Fibroblast of skin of scalp (primary cell): ENCODE measurements at places on chromosomes 6 and 20.
A peak's percentile ranks its signal among the peaks of the same experiment; 100 is the strongest.

DNA sequence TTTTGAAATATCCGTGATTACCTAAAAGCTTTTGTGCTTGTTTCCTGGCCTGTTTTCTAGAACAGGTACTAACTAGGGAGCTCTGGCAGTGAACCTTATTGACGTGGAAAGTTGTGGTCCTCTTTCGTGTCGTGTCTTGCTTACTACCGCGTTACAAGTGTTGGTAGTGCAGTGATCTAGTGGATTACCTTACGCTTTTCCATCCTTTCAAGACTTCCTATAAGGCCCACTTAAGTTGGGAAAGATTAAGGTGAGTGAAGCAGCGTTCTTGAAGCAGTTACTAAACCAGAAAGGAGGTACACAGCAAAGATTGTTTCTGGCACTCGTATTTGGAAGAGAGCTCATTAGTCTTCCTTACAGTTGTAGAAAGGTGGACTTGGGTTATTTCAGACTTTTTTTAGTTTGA is 1.9 kb downstream of the PNRC1 start:
- peak; percentile 13 for DNase-seq

GRCh38 chr6:5989141-5989723 is 17.5 kb downstream of the NRN1 start:
- DNase-seq, result peak; percentile 96

DNA sequence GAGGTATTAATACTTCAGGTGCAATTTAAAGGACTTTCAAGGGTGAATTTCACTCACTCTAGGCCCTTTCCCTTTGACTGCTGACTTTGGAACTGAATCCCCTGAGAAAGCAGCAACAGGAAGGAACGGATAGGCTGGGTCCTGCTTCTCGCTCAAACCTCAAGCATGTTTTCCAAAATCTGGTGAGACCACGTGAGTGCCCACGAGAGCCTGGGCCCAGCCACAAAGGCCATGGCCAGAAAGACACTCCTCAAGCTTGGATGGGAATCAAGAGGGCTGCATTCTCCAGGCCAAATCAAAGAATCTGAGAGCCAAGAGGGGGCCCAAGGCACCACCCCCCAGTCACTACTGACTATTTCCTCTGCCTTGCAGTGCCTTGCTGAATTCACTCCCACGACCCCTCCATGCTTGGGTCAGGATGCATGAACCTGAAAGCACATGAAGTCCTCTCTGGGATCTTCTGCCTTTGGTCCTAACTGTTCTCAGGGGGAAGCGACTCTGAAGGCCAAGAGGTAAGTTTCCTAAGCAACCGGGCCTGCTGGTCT is 146.1 kb downstream of the NFATC2 start:
- DNase-seq, result no peak

DNA sequence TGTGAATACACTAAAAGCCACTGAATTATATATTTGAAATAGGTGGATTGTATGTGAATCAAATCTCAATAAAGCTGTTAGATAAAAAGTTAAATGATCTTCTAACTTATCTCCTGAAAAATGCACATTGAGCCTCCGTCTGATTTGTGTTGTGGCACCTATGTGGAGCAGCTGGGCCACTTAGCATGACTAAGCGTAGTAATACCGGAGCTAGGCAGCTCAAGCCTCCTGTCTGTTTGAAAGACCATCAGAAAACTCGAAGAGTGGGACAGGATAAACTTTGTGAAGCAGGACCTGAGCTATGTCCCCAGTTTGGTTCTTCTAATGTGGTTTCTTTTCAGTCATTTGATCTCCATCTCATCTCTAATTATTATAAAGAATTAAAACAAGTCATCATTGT is 11.0 kb upstream of the NOL7 start:
- no peak for DNase-seq

- no peak for DNase-seq
These were observed 77.9 kb upstream of the NFATC2 start for GRCh38 chr20:51620432-51620831.

- no peak for DNase-seq
These were observed 34.4 kb downstream of the EFHC1 start for GRCh38 chr6:52454556-52454955.

GRCh38 chr20:45452238-45452637 is 17.3 kb upstream of the WFDC2 start:
- no peak for DNase-seq

GRCh38 chr20:17835240-17835933 is 133.2 kb downstream of the SNX5 start:
- DNase-seq, result peak; percentile 89

DNA sequence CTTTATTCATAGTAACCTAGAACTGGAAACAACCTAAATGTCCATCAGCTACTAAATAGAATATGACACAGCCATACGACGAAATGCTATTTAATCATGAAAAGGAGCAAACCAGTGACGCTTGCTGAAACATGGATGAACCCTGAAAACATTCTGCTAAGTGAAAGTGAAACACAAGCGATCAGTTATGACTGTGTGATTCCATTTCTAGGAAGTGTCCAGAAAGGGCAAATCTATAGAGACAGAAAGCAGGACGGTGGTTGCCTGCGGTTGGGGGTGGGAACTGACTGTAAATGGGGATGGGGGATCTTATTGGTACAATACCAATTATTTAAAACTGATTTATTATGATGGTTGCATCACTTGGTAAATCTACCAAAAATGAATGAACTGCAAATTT is 126.8 kb downstream of the IPCEF1 start:
- DNase-seq, result no peak

DNA sequence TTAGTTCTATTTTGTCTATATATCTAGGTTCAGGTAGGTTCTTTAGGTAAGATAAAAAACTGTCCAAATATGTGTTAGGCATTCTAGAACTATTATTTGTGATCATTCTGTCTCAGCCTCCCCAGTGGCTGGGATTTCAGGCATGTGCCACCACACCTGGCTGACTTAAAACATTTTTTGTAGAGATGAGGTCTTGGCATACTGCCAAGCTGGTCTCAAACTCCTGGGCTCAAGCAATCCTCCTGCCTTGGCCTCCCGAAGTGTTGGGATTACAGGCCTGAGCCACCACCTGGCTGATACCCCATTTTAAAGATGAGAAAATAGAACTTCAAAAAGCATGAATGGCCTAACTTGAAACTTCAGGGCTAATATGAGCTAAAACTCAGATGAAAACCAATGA is 33.9 kb downstream of the LHFPL5 start:
- DNase-seq, result no peak

DNA sequence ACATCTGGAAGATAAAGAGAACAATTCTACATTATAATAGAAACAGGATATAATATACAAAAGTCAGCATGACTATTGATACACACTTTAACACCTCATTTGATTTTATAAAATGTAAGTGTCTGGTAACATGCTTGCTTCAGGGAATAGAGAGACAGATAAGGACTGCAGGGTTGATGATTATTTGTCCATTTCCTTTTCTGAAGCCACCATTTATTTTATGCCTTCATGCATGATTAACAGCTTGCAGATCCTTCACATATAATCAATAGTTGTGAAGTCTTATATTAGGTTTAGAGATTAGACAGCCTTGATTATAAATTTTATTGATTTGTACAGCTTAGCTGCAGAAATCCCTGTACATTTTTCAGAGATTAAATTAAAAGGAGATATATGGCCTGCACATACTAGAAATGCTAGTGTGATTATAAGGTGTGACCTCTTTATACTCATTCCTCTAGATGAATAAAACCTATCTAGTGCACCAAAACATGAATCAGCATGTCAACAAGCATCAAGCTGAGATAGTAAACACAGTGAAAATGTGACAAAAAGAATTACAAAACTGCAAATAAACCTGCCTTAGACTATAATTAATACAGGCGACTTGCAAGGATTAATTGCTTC is 198.8 kb upstream of the THEMIS start:
- DNase-seq, result no peak

DNA sequence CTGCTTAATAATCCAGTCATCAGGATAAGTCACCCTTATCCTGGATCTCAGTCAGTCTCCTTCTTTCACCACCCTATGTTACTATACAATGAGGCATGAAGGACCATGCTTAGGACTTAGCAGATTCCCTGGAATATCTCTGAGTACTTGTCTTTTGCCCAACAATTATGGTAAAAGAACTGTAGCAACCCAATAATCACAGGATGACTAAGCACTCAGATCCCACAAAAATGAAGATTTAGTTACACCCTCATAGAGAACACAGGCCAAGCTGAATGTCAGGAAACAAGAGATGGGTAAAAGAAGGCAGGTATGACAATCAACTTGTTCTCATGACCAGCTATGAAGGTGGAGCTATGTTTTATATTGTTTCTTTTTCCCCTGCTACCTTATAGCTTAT is 91.4 kb downstream of the EDN1 start:
- DNase-seq, result peak; percentile 46

DNA sequence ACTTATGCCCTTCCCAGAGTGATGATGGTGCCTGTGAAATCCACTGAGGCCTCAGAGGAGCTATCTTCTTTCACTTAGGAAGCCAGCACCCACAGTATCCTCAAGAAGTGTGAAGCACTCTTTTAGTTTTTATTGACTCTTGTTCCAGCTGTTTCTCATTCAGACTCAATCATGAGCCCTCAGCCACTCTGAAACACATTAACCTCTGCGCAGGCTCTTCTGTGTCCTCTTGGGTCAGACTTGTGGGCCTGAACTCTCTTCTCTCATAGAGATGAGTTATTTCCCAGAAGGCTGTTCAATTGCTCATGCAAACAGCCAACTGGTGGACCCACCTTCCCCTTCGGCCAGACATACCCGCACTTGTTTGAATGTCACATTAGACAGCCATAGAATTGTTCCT is 27.8 kb upstream of the PREP start:
- no peak for DNase-seq

DNA sequence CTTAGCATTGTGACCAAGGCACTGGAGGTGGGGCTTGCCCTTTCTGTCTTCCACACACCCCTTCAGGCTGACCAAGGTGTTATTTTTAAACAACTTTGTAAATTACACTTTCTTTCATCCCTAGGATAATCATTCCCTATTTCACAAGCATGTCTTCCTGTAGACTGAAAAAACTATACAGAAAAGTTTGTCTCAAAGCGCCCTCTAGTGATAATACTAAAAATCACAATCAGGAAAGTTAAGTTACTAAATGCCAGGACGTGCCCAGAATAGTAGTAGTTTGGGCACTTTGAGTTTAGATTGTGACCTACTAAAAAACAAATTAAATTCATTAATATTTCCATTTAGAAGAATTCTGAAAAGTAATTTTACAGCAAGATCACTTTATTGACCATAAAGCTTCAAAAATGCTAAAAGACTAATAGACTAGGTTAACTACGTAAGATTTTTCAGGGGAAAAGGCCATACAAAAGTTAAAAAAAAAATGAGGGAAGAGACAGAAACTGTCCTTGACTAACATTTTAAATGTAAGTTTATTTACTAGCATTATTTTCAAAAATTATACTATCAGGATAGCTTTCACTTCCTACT is 123.3 kb upstream of the DUSP22 start:
- peak; percentile 57 for DNase-seq

DNA sequence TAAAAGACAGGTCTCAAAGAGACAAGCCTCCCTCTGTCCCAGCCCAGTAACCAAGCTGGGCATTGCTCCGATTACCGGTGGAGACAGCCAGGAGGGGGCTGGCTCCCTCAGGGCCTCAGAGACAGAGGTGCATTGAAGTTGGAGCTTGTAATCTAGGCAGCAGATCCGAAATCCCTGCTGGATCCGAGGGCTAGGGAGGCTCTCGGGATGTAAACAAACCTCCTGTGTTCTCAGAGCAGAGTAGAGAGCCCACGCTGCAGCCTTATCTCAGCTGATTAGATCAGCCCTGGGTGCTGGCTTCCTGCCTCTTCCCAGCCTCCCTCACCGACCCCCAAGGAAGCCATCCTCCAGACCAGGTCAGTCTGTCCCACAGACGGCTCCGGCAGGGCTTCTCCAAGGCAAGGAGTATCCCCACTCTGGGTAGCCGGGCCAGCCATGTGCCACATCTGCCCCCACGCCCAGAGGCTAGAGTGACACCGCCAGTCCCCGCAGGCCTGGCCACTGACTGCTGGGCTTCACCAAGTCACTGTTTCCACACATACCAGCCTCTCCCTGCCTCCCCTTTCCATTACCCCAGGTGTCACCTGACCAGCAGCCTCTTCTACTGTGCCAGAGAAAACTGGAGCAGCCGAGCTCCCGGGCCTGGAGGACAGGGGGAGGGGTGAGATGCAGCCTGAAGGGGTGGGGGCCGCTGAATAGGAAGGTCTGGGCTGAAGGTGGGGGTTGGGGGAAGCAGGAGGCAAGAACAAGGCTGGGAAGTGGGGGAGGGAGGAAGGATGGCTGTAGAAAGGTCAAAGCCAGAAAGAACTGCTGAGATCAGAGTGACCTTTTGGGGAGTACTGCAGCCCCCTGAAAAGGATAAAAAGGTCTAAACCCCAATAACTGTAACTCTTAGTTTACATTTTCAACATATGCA is 6.0 kb downstream of the SDC4 start:
- peak; percentile 35 for DNase-seq

DNA sequence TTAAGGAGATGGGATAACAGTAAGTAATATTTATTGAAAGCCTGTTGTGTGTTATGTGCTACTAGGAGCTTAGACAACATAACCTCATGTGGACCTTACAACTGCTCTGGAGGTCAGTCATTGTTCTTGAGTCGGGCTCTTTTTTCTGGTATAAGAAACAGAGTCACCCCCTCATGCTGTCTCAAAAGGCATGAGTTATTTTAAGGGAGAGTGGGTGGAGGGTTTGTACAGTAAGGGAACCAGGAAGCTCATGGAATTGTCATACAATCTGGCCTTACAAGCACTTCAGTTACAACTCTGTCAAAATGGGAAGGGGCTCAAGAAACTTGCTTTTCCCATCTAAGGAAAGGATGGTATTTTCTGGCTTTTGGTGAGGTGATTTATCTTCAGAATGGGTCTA is 16.5 kb upstream of the DSE start:
- no peak for DNase-seq

GRCh38 chr6:113645576-113645970 is 211.6 kb upstream of the MARCKS start:
- peak; percentile 92 for DNase-seq

DNA sequence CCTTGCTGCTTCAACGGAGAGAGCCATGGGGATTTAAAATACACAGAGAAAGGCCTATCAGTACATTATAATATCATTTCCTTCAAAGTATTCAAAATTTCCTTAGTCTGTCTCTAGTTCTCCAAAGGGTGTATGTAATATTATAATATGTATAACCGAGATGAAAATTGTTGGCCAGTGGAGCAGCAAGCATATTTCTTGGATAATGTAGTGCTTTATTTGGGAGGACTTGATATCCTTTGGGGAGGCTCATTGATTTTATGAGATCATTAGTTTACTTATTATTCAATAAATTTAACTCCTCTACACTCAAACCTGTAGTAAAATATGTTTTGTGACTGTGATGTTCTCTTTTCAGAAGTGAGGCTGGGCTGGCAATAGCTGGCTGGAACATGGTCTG is 802.9 kb upstream of the FLRT3 start:
- DNase-seq, result no peak
